ENCODE measurements at places on chromosomes 12 and 14.

GRCh38 chr14:72847721-72848120 lies 46.2 kb downstream of the DPF3 start:
- no peak for DNase-seq

GRCh38 chr12:52215587-52216031 lies 17.4 kb upstream of the KRT7 start:
- DNase-seq = no peak

DNA sequence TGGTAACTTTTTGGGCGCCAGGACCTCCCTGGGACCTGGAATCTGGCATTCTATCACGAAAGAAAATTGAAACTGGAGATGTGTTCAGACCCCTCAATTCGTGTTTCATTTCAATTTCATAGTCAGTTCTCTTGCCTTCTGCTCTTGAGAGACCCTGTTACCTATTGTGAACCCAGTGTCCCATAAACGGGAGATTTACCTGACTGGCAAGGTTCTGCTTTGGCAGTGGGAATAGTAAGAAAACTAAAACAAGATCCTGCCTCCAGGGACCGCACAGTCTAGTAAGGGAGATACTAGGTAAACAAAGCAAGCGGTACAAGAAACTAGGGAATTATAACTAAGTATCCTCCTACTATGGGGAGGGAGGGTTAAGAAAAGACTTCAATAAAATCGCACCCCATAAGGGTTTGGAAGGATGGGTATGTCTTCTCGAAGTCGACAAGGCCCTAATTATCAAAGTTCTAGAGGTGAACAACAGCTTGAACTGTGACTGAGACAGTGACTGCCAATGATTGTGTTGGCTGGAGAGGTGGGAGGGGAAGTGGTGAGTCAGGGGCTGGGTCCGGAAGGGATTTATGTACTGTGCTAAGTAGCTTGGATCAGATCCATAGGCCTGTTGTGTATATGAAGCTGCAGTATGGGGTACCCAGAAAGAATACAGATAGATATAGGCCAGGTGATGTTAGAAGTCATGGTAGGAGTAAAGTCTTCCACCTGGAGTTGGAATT lies 754 bp downstream of the ACSS3 start:
- DNase-seq = peak; percentile 20

- DNase-seq = no peak
These were observed 13.0 kb downstream of the PLEKHG6 start for GRCh38 chr12:6323340-6323994.

DNA sequence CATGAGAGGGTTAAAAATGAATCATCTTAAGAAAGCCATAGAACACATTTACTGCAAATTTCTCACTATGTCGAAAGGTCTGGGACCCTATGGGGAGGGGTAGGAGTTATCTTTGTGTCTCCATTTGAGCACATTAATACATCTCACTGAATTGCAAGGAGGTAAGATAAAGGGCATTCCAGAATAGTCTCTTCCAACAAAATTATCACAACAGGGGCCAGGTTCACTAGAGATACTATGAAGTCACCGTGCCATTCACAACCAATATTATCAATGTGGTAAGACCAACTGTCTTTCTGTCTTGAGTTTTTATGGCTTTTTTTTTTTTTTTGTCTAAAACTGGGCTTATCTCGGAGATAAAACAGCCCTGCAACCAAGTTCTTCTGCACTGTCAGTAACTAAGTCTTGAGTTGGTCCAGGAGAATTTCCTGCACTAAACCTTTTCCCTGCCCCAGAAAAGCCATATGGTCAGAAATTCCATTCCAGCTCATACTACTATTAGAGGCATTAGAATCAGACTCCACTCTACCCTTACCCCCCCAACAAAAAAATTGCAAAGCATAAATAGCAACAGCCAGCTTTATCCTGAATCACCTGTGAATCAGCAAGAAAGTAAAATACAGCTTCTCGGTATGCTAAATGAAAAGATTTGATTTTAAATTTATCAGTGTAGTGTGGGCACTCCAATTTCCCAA lies 79.7 kb downstream of the PTPRR start:
- no peak for DNase-seq

GRCh38 chr12:109764776-109765445 lies 51.3 kb downstream of the FAM222A start:
- DNase-seq = no peak

GRCh38 chr12:91952916-91953315 lies 192.7 kb downstream of the BTG1 start:
- no peak for DNase-seq

GRCh38 chr12:69475237-69475975 lies 5.2 kb downstream of the FRS2 start:
- DNase-seq = no peak

- DNase-seq = no peak
These were observed 122.1 kb downstream of the CALM1 start for GRCh38 chr14:90518941-90519256.

DNA sequence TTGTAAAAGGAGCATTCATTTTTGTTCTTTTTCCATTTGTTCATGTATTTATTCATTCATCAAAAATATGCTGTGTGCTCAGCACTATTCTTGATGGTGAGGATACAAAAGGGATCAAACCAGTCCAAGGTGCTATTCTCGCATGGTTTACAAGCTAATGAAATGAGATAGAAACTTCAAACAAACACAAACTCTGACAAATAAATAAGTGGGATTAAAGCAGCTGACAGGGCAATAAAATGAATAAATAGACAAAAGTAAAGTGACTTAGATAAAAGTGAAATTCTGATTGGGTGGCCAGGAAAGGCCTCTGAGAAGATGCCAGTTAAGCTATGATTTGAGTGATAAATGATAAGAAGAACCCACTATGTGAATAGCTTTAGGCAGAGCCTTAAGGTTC lies 162.0 kb upstream of the PDZRN4 start:
- no peak for DNase-seq

GRCh38 chr12:24767016-24767415 lies 181.9 kb downstream of the BCAT1 start:
- no peak for DNase-seq

DNA sequence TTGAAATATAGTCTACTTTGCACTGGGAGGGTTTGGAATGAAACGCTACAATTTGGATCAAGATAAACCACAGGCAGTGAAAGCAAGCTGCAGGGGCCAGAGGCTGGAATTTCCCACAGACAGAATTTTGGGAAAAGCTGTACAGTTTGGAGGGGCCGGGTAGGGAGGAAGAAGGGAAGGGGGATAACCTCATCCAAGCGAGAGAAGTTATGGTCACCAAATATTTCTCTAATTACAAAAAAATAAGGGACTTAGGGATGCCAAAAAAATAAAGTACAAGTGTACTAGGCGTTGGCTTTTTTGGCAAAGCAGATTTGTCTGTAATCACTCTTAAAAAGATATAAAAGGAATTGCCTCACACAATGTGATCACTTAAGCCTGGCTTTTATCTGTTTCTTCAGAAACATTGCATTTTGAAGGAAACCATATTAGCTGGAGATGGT lies 31.2 kb upstream of the ADGRD1 start:
- DNase-seq = no peak

DNA sequence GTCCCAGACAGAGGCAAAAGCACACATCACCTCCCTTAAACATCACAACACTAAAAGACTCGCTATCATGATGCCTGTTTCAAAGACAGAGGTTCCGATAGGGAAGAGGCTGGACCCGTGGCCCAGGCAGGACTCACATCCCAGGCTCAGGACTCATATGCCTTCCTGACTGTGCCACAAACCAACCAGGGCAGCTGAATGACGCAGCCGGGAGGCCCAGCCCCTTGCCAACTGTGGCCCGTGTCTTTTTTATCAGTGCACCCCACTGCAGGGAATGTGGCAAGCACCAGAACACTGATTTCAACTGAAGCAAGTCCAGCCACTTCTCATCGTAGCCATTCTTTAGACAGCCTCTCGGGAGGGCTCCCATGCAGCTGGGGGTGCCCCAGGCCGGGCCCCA lies 132.3 kb downstream of the KSR2 start:
- DNase-seq = no peak

GRCh38 chr12:76346798-76347420 lies 1.3 kb downstream of the BBS10 start:
- DNase-seq = no peak

DNA sequence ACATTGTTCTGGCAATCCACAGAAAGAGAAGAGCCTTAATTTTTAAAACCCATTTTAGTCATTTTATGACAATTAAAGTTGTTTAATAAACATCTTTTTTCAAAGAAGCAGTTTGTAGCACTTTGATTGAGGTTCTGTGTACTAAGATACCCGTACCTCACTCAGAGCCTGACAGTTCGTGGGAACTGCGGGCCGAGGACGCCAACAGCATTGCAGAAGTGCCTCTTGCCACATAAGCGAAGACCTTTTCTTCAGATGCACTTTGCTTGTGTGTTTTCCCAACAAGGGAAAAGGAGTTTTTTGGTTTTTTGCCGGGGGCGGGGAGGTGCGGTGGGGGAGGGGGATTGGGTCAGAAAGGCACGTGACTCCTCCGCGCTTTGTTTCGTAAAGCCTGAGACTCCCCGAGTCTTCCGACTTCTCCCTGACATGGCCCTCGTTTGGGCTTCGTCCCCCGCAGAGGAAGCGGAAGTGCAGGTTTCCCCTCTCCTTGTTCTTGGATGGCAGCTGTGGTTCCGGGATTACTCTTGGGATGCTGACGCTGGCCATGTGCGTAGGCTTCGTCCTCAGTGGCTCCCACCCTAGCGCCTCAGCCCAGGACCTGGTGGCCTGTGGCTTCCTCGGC lies 70.8 kb downstream of the WDR20 start:
- no peak for DNase-seq

DNA sequence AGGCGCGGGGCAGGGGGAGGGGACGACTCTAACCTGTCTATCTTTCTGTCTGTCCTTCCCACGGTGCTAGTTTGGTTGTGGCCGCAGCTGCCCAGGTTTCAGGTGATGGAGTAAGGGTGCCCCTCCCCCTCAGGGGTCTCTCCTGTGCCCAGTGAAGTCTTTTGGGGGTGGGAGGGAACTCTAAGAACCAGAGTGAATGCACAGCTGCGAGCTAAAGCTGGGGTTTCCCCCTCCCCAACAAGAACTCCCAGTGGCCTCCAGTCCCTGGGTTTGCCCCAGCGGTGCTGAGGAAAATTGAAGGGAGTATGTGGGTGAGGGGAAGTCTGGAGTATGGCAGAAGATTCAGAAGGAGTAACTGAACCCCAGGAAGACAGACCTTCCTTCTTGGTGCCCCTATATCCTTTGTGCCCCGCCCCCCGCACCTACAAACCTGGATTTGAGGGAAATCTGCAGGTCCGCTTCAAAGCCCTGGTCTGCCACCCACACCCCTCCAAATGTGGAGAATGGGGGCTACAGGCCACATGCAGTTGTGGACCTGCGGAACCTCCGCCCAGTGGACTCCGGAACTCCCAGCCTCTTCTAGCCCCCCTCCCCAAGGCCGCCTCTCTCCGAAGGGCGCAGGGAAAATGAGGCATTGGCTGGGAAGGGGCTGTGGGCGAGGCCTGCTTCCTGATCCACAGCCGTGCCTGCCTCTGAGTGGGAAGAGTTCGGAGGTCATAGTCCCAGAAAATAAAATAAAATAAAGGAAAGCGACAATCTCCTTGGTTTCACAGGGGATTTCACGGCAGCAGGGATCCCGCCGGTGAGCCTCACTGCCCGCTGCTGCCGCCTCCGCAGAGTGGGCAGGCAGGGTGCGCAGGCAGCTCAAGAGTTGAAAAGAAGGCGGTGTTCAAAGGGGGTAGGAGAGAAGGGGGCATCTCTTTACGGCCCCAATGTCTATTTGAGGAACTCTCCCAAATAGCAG lies 3.4 kb upstream of the HOXC9 start:
- DNase-seq = no peak

DNA sequence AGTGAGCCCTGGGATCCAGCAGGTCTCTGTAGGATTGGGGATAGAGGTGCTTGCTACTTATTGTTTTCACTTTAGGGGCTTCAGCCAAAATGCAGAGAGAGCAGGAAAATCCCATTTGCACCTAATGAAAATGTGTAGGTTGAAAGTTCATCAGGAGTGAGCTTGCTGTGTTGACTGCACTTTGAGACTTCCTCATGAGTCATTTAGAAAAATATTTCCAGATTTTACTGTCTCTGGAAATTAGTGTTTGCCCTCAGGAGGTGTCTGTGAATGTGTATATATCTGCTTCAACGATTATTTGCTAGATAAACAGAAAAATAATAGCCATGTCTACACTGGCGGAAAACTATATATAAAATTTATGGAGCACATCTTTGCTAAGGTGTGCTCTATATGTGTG lies 159.3 kb downstream of the CAND1 start:
- DNase-seq = no peak

- no peak for DNase-seq
These were observed 102.2 kb downstream of the WSCD2 start for GRCh38 chr12:108231109-108231905.

- DNase-seq = no peak
These were observed 57.9 kb upstream of the CNOT2 start for GRCh38 chr12:70185301-70185700.

GRCh38 chr14:51836417-51836816 lies 24.0 kb upstream of the GNG2 start:
- DNase-seq = no peak

DNA sequence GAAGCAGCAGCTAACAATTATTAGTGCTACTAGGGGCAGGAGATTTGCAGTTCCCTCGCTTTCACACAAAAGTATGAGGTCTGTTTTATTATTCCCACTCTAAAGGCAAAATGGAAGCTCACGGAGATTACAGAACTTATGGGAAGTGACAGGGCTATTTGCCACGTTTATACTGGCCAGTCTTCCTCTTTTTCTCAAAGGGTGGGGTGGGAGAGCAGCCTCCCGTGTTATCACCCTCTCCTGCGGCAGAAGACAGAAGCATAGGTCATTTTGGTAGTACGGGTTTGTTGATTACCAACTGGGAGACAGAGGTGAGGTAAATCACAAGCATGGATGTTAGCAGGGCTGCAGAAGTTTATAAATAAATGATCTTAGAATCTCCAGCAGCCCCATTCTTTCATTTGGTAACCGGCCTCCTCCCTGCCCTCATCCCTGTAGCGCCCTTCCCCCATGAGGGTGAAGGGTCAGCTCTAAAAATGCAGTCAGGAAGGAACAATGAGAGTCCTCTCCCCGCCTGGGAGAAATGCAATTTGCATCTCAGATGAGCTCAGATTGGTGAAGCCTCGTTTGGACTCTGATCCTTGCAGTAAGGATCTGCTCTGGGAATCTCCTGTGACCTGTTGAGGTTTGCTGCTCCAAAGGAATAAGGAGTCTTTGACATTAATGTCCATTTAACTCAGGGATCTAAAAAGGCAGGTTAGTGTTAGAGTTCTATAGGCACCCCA lies 44.7 kb upstream of the SINHCAF start:
- no peak for DNase-seq

DNA sequence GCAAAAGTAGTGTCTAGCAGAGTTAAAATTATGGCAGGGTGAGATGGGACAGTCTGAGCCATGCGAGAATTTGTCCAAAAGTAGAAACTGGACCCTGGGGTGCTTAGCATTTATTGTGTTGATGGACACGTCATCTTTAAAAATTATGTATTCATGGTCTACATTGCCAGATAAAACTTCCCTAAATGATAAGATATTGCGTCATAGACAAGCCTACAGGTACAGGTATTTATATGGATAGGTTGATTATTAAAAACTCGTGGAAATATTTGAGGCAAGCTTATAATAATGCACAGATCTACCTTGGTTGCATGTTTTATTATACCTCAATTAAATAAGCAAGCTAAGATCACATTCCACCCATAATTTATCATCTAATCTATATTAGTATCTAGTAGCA lies 196.0 kb upstream of the PDZRN4 start:
- no peak for DNase-seq

- DNase-seq = no peak
These were observed 92.0 kb downstream of the IRF2BPL start for GRCh38 chr14:76936483-76936882.

- no peak for DNase-seq
These were observed 16.0 kb upstream of the OR6S1 start for GRCh38 chr14:20657216-20658211.

GRCh38 chr14:82642425-82642824 lies 1108.8 kb upstream of the SEL1L start:
- DNase-seq = peak; percentile 82
